Nephron progenitor cell (in vitro differentiated cells): ENCODE measurements at places on chromosomes 3 and 15.

DNA sequence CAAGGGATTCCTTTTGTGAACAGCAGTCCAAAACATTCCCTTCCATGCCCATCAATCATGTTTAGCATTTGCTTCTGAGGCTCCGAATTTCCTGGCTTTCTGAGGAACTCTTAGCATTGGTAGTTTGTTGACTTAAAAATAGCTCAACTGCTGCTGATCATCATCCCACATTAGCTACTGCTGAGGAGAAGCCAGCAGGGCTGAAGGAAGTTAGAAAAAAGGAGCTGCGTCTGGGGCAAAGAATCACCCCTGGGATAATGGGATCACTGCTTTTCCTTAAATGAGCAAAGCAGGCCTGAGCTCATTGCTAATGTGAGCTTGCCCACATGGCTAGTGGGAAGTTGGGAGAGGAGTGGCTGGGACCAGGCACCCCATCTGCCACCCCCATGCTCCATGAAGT, 39.8 kb downstream of the CYP19A1 start:
- no peak for DNase-seq

- DNase-seq: no peak
These were observed 15.4 kb downstream of the ZSCAN2 start for GRCh38 chr15:84616235-84616634.

DNA sequence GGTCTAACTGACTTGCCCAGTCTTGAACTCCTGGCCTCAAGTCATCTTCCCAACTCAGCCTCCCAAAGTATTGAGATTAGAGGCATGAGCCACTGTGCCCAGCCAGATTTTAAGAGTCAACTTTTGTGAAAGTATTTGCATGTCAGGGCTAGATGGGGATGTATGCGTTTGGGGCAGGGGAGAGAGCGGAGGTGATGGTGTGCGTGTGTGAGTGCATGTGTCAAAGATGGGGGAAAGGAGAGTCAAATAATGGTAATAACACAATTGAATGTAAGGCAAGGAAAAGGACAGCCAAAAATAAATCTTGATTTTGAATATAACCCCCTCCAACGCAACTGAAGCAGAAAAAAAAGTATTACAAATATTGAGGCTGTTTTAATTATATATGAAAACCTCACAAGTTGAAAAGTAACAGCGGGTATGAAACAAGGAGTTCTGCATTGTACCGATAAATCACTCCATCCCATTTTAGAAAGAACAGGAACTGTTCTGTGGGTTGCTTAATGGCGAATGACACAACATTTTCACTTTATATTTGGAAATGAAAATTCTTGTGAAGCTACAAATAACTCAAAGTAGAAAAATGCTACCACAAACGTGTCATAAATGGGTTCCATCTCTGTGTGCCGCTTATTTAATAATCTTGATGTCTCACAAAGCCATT, 29.9 kb upstream of the LDHAL6B start:
- DNase-seq: no peak

DNA sequence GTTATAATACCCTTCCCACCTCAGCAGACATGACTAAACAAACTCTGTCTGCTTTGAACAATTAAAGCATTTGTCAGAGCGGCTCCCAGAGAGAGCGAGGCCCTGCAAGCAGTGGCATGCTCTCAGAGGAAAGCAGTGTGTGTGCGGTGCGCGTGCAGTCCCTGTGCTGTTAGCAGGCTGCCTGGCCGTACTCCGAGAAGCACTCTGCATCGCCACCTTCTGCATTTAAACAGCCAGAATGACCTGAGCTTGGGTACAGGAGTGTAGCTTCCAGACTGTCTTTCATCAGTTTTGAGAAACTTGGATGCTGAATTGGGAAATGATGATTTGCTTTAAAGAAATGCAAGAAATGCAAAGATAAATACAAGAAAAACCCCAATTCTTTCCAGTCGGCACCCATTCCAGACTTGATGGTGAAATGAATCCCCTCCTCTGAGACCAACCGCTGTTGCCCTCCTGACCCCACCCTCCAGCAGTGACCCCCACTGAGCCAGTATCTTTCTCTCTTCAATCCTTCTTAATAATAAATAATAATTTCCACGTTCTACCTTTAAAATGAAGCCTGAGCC, 113.5 kb downstream of the VGLL4 start:
- DNase-seq: peak; percentile 33

GRCh38 chr3:123284399-123285010, 82.8 kb downstream of the SEC22A start:
- DNase-seq: no peak

DNA sequence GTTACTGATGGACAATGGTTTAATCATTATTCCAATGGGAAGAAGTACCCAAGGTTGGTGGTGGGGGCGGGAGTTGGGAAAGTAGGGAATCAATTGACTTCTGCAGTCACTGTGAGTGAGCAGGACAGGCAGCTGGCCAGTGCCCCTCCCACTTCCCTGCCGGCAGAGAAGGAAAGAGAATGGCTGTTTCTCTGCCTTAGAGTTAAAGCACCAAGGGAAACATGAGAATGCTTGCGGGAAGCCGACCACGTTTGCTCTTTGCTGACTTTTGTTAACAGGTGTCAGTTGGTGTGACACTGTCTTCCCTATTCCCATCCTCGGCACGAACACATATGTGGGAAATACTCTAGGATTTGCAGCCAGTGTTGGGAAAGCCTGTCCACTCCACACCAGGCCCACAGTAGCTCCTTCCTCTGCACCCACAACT, 33.5 kb upstream of the MFSD1 start:
- peak; percentile 45 for DNase-seq

- DNase-seq: no peak
These were observed 485.5 kb upstream of the THBS1 start for GRCh38 chr15:39095218-39095879.

- no peak for DNase-seq
These were observed 88.8 kb downstream of the GADL1 start for GRCh38 chr3:30805695-30806094.

GRCh38 chr15:86624261-86625036, 544.8 kb downstream of the AGBL1 start:
- DNase-seq: peak; percentile 53

GRCh38 chr15:92809880-92810361, 90.2 kb upstream of the CHD2 start:
- no peak for DNase-seq

GRCh38 chr15:38545179-38545578, 19.4 kb downstream of the RASGRP1 start:
- no peak for DNase-seq

GRCh38 chr15:32715276-32715675, 2.5 kb upstream of the GREM1 start:
- no peak for DNase-seq
